ENCODE measurements at places on chromosomes 13 and 19.
A peak's percentile ranks its signal among the peaks of the same experiment; 100 is the strongest.

GRCh38 chr19:30310602-30311263 is 61.5 kb upstream of the ZNF536 start:
- no peak for DNase-seq

DNA sequence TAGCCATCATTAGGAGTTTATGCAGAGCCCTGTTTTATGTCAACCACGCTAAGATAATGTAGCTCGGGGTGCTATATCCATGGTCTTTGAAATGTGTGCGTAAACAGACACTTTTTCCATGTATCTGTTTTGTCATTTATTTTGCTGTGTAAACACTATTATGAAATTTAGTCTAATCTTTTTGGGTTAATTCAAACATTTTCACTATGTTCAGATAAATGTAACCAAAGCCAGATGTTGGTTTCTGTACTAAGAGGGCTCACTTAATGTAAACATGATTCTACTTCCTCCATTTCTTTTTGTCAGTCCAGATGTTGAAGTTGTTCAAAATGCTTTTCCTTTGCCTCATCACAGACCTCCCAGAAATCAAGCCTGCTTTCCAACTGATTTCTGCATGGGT is 499.5 kb upstream of the GPC6 start:
- no peak for DNase-seq

DNA sequence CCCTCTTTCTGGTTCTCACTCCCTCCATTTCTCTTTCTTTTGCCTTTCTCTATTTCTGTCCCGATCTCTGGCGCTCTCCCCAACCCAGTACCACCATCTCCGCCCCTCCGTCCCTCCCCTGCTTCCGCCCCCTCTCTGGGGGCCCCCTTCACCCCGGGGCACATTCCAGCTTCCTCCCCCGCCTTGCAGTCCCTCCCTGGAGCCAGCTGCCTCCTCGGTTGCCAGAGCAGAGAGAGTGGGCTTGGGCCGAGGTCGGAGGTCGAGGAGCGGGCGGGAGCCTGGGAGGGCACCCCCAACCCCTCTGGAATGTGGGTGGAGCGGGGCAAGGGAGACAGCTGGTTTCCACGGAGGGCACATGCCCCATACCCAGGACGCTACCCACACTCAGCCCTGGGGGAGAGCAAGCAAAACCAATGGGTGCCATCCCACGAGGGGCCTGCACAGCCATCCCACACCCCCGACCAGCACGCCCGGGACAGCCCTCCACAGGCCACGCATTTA is 6.5 kb upstream of the CIRBP start:
- DNase-seq = peak; percentile 71

GRCh38 chr13:51770160-51770559 is 33.8 kb downstream of the DHRS12 start:
- no peak for DNase-seq
